Smooth muscle cell of the brain vasculature (primary cell): ENCODE measurements at places on chromosomes 2 and 18.

DNA sequence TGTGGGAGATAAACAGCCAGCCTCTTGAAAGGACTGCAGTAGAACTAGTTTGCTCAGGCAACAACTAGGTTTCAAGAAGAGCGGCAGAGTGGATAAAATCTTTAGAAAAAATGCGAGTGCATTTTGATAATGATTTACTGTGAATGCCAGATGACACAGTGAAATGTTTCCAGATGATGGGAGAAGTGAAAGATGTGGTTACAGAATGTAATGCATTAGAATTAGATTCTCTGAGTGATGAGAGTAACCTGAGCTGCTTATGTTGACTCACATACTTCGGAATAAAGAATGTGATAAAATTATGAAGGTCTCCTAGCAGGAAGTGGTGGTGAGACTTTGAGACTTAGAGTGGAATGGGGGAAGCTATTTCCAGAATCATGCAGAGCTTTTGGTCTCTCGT is 184.3 kb downstream of the GULP1 start:
- no peak for DNase-seq

DNA sequence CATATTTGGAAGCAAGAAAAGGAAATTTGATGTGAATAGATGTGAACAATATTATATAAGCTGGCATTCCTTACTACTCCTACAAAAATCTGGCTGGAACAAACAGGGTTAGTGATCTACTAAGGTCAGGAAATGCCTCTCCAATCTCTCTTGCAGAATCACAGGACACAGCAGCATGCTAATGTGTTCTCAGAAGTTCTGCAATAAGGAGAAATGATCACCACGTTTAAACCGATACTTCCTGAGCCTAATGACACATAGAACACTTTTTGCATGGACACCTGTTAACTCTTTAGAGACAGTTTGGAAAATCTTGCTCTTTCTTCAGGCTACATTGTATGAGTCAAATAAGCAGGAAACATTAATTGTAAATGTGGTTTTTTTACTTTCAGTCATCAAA is 89.6 kb upstream of the MAP3K20 start:
- DNase-seq: no peak

GRCh38 chr2:106562268-106563186 is 75.4 kb downstream of the CD8B2 start:
- no peak for DNase-seq

- no peak for DNase-seq
Measured at GRCh38 chr2:44705876-44706480, 235.5 kb upstream of the SIX3 start.

DNA sequence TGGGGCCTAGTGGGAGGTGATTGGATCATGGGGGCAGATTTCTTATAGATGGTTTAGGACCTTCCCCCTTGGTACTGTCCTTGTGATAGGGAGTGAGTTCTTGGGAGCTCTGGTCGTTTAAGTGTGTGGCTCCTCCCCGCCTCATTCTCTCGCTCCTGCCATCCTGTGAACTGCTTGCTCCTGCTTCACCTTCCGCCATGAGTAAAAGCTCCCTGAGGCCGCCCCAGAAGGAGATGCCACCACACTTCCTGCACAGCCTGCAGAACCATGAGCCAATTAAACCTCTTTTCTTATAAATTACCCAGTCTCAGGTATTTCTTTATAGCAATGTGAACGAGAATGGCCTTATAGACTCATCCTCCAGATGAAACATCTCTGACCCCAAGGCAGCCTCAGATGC is 101.5 kb downstream of the KCNF1 start:
- no peak for DNase-seq

GRCh38 chr18:65788373-65788772 is 37.6 kb downstream of the CDH7 start:
- DNase-seq: no peak

DNA sequence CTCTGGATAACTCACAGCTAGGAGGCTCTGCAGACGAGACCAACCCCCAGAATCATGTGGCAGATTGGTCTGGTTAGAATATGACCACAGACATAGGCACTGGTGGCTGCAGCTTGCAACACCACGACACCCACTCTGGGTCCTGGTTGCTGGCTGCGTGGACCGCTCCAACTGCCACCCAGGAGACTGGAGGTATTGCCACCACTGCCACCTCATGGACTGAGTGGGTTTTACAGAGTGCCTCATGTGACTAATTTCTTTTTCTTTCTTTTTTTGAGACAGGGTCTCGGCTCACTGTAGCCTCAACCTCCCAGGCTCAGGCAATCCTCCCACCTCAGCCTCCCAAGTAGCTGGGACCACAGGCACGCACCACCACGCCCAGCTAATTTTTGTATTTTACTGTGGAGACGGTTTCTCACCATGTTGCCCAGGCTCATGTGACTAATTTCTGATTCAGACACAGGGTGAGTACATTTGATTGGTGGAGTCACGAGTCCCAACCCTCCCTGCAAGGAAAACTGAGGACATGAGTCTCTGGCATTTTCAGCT is 29.9 kb upstream of the NT5DC4 start:
- no peak for DNase-seq

DNA sequence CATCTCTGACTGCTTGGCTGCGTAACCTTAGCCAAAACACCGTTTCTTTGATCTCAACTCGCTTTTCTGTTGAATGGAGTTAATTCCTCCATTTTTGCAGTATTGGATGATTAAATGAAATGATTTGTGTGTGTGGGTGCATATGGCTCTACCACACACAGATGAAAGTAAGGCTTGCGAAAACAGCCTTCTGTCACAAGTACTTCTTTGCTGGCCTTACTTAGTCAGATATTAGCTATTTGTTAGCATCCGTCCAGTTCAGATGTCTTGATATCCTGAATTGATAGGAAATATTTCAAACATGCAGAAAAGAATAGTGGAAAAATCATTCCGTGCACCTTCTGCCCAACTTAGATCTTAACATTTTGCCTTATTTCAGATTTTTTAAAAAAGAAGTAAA is 21.8 kb downstream of the NCOA1 start:
- DNase-seq: no peak

DNA sequence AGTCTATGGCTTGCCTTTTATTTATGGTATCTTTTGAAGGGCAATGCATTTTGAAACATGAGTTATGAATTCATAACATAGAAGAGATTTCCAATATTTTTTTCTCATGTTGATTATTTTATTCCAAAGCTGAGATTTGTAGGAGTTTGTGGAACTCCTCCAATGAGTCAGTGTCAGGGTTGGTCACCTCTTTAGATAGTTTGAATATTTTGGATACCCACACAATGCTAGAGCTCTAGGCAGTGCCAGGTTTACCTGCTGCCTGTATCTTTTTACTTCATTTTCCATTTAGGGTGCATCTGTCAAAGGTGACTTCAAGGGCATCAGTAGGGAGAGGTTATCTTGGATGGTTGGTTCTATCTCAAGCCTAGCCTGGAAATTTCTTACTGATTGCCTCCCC is 152.7 kb downstream of the CERS6 start:
- DNase-seq: no peak
